ENCODE measurements at places on chromosomes 3 and 15. TPM values are rescaled to one million over a fixed set of nuclear protein-coding genes. Genes with fewer than 3 reads are reported as not detected.

DNA sequence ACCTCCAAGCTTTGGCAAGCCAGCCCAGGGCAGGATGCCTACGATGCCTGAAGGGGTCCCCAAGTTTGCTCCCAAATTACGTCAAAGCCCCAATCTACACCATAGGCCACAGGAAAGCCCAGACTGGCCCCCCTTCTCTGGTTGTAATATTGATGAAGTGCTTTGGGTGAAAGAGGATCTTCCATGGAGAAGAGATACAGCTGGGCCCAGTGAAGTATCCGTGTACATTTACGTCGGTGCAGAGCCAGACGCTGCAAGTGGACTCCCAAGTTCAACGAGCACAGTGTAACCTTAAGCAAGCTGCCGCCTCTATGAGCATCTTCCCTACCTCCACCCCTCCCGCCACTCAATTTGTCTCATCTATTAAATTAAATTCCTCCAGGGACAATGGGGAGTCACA is 100.1 kb upstream of the TPM1 start:
- DNase-seq, result no peak

DNA sequence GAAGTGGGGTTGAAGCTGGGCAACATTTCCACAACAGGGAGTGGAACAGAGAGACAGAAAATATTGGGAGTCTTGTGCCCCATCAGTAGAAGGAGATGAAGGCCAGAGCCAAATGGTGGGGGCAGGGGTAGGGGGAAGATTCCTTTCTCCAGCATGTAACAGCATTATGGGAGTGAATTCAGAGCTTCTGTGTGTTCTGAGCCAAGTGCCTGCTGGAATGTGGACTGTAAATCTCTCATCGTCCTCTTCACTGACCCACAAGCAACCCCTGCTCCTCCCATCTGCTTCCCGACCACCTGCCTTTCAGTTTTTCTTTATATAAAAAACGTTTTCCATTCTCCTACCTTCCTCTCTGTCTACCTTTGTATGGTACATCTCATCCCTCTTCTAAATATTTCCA is 344.2 kb upstream of the TPRG1 start:
- no peak for DNase-seq

- DNase-seq, result no peak
Observed at GRCh38 chr15:45386420-45386819, 8.1 kb upstream of the GATM start.

The CA12 gene
- 26.8 TPM for total RNA-seq

DNA sequence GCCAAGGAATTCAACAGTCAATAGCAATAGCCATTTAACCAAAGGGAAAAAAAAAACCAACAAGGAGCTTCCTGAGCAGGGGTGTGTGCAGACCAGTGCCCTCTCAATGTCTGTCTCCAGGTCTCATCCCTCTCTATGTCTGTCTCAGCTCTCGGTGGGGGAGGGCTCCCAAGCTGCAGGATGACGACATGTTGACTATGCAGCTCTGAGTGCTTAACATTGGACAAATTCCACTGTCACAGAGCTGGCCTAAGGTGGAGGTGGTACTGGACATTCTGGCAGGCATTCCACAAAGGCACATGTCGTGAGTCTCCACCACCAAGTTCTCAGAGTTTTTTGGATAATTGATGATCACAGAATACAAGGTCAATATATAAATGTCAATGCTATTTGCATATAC is 2.0 kb upstream of the CAPN7 start:
- DNase-seq, result no peak

The EMC7 gene
- total RNA-seq, result 38.0 TPM

GRCh38 chr15:98666841-98667240 is 18.5 kb downstream of the IGF1R start:
- no peak for DNase-seq

- DNase-seq, result no peak
Observed at GRCh38 chr3:126897943-126898342, 85.0 kb upstream of the PLXNA1 start.

GRCh38 chr3:39378088-39378487 is 5.1 kb upstream of the SLC25A38 start:
- no peak for DNase-seq

- DNase-seq, result no peak
Observed at GRCh38 chr3:75395580-75396315, 268.4 kb upstream of the FRG2C start.

DNA sequence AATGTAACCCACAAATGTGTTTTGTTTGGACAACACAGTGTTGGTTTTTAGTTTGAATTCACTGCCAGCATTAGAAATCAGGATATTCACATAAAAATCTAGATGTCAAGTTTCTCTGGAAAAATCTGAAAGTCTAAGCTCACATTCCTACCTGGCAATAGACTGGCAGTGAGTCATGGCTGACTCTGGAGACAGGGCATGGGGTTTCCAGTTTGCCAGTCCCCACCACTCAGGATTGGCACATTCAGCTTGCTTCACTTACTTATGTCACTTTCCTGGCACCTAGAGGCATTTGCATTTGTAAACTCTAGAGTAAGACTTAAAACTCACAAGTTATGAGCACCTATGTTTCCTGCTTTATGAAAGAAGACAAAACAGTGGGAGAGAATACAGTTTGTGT is 19.1 kb upstream of the SEC61A1 start:
- no peak for DNase-seq

- DNase-seq, result no peak
Observed at GRCh38 chr3:46676601-46677410, 16.7 kb downstream of the ALS2CL start.

DNA sequence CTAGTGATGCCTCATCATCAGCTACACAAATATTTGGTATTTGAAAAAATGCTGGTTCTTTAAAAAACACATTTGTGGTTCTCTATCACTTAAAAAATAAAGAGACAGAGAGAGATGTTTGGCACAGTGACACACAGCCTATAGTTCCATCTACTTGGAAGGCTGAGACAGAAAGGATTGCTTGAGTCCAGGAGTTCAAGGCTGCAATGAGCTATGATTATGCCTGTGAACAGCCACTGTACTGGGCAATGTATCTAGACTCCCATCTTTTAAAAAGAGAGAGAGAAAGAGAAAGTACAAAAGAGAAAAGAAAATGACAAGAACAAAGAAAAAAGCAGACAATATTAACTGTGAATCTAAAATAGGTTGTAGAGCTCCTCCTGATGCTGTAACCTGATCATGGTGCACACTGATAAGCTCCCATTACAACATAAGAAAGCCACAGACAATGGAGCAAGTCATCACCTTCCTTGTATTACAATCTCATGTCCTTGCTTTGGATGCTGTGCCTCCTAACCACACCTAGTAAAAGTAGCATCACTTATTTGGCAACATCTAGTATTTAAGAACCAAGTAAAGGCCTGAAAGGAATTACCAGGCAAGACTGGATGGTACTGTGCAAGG is 31.7 kb upstream of the MAP4 start:
- DNase-seq, result no peak

DNA sequence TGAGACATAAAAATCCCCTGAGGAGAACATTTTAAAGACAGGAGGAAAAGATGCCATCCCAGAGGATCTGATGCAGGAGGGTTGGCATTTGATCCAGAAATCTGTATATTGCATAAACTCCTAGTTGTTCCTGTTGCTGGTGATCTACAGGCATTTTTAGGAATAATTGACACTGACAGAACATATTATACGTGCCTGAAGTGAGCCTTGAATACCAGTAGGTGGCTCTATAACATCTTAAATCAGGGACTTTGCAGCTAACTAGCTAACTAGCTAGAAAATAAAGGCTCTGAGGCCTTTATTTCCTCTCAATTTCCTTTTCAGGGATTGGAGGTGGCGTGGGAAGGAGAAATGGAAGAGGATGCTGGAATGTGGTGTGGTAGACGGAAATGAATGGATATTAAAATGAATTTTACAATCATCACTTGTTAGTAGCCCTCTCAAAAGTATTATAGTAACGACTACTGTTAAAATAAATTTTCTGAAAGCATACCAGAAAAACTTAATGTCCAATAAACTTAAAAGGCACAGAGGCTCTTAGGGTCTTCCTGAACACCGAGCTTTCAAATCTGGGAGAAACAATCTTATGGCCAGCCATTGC is 73.8 kb upstream of the ZBED2 start:
- no peak for DNase-seq

The PIK3CA gene
- total RNA-seq, result 39.5 TPM

DNA sequence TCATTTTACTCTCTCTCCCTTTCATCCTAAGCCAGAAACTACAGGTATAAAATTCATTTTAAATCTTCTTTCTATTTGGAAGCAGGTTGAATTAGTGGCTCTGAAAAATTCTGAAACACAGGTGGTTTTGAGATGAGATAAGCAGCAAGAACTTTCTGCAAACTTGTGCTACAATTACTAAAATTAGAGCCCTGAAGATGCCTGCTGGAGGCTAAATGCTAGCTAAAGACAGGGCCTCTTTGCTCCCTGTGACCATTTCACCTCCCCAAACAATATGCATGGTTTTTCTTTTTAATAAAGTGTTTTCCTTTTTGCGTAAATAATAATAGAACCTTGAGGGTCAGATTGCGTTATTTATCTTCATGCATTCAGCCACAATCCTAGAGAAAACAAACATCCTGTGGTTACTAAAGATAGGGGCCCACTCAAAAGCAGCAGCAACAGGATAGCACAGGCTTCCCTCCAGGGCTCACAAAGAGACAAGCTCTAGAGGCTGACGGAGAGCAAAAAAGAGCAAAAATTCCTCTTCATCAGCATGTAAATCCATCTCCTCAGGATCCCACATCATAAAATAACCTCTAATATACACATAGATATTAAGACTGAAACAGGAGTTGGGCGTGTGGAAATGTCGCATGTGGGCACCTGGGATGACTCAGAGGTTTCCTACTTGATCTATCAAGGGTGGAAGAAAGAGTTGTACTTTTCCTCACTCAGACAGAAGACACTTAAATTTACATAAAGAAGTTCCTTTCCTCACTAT is 26.5 kb upstream of the CP start:
- DNase-seq, result no peak

The ECE2 gene
- total RNA-seq, result not detected

- no peak for DNase-seq
Observed at GRCh38 chr3:64064804-64065203, 41.5 kb upstream of the PSMD6 start.

- no peak for DNase-seq
Observed at GRCh38 chr3:66361356-66361755, 139.5 kb downstream of the LRIG1 start.

The KLHL6 gene
- total RNA-seq, result 6.6 TPM

DNA sequence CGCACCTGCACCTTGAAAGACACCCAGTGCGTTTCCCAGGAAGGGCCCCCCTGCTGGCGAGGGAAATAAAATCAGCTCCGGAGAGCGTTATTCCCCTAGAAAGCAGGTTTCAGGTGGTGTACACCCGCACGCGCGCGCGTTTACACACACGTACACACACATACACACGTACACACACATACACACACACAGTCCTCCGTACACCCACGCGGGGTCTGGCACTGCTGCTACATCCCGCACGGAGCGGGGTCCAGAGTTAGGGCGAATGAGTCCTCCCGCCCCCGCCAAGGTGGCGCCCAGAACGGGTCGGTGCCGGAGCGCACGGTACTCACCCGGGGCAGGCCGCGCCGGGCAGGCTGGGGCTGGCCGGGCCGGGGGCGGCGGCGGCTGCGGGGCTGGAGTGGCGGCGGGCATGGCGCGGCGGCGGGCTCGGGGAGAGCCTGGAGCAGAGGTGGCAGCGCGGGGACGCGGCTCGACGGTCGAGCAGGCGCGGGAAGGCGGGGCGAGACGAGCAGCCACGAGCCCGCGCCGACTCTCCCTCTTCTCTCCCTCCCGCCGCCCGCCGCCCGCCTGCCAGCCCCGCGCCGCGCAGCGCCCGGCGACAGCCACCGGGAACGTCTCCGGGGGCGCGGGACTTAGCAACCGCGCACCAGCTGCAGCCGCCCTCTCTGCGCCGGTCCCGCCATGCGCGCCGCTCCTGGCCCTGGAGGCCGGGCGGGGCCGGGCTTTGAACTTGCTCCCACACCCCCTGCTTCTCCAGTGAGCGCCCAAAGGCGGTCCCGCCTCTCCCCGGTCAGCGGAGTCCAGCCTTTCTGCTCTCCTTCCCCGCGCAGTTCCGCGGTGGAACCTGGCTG is at the start of gene DCLK3:
TSS of gene DCLK3 (minus strand) at position 704 of the 854 bp plus-strand sequence. CDS start at position 414, 290 bp downstream.
- DNase-seq, result no peak

GRCh38 chr15:88076328-88076727 is 180.2 kb downstream of the NTRK3 start:
- DNase-seq, result no peak

The RAB7A gene
- total RNA-seq, result 108 TPM

- no peak for DNase-seq
Observed at GRCh38 chr3:61821823-61822251, 260.5 kb downstream of the PTPRG start.

The ISG20 gene
- total RNA-seq, result 16.2 TPM

The GOLGA6B gene
- not detected for total RNA-seq

The HYKK gene
- total RNA-seq, result 6.8 TPM

- DNase-seq, result no peak
Observed at GRCh38 chr3:18018491-18019160, 276.2 kb upstream of the TBC1D5 start.
